OCI-LY7 (cell line): ENCODE measurements at places on chromosomes 5 and 9. TPM values are rescaled to one million over a fixed set of nuclear protein-coding genes. Genes with fewer than 3 reads are reported as not detected.

DNA sequence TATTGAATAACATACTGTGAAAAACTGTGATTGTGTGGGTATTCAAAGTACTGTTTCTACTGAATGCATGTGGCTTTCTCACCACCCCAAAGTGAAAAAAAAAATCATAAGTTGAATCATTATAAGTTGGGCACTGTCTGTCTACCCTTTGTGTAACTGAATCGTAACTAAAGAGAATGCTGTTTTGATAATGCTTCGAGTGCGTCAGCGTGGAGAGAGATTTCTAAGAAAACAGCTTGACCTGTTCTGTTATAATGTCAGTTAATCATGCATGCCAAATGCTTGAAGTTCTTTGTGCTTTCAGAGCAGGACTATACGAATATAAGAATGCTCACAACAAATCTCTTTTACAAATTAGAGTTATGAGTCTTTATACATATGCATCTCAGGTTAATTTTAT lies 148.8 kb upstream of the SGCD start:
- DNase-seq = no peak

DNA sequence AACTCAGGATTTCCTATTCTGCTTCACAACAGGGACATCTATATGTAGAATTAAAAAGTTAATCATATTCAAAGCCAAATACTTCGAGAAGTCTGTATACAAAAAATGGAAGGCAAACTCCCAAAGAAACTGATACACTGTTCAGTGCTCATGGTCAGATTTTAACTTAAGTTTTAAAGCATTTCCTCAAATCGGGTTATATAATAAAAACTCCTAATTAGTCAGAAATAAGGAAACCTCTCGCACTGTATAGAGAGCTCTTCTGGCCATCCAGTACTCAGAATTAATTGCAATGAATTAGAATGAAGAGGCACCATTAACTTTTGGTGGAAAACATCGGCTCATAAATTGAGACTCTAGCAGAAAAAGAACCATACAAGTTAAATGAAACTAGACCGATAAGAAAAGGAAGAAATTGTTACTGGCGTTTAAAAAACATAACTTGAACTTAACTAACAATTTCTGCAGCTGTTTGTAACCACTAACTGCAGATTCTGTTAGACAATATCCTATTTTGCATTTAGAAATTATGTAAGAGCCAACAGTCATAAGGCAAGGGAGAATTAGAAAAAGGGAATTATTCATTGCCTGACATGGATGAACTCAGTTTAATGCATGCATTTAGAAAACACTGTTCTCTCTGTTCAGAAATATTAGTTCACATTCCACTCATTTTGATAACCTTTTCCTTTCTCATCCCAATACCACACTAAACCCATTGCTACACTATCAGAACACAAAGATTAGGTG lies 96.6 kb downstream of the FNBP1 start:
- no peak for DNase-seq

Gene FKTN
- 17.3 and 19.1 TPM in 2 replicates for total RNA-seq

Gene SOX30
- 0.13 and 0.29 TPM in 2 replicates for total RNA-seq
